ENCODE measurements at places on chromosomes 2 and 18.

DNA sequence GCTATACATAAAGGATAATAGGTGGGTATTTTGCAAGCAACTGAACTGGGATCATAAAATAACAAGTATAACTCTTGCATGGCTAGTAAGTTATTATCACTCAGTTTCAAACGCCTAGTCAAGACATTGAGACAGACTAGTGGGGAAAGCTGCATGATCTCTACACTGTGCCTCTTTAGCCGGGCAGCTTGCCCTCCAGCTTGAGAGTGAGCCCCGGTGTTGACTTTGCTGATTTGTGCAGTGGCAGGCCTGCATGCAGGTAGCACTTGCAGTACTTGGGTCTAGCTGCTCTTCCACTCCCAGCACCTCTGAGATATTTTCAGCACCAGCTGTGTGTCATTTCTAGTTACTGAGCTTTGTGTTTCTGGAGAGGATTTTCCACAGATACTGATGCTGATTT lies 118.8 kb upstream of the DAPL1 start:
- DNase-seq: no peak

- no peak for DNase-seq
Measured at GRCh38 chr2:198994678-198995077, 463.1 kb downstream of the SATB2 start.

GRCh38 chr2:2941205-2941604 lies 436.4 kb downstream of the EIPR1 start:
- DNase-seq: no peak

DNA sequence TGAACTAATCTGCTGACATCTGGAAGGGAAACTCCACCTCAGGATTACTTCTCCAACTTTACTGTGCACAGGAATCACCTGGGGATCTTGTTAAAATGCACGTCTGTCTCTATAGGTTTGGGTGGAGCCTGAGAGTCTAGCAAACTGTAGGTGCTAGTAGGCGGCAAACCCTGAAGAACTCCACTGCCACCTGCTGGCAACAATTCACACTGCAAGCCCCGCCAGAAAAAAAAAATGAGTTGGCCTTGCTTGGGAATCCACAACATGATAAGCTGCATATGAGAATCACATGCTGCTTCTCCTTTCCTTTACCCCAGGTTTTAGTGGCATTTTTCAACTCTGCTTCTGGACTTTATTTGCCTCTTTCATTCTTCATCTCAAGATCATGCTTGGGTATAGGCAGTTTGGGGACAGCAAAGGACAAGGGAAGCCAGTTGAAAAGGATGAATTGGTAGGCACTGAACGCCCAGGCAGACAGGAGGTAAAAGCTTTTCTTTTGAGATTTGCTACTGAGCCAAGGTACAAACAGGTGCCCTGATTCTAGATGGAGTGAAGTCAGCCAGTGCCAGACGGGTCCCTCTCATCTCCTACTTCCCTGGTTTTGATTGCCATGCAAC lies 88.8 kb downstream of the VIT start:
- DNase-seq: no peak

- no peak for DNase-seq
Measured at GRCh38 chr2:176683618-176684111, 414.4 kb downstream of the MTX2 start.

DNA sequence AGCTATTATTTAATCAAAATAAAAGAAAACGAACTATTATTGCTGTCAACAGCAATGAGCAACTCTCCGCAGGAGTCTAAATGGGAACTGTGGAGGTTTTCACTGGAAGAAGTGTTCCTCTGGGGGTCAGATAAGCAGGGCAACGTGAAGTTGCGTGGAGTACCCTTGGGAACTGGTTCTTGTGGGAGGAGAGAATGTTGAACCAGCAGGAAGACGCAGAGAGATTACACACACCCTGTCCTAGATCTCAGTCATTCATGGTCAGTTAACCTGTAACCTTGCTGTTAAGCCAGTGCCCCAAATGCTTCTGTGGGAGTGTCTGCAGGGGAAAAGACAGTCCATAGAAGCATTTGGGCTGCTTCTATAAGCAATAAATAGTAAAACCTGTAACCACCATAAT lies 20.4 kb upstream of the CABLES1 start:
- no peak for DNase-seq

DNA sequence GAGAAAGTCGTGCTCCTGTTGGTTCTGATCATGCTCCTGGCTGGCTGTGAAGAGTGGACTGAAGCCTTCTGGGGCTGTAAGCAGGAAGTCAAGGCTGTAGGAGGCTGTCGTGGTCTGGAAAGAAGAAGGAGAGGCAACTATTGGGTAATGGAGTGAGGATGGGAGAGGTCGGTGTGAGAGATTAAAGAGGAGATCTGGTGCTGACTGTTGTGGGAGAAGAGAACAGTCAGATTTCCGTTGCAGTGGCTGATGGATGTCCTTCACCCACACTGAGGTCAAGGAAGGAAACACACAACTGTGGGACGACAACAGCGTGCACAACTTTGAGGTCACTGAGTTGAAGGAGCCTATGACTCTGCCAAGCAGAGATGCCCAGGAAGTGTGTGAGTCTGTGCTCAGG lies 2.8 kb upstream of the PSMD1 start:
- DNase-seq: no peak

- DNase-seq: no peak
Measured at GRCh38 chr2:134527381-134527780, 191.4 kb downstream of the TMEM163 start.

GRCh38 chr2:101770726-101771125 lies 73.2 kb downstream of the MAP4K4 start:
- DNase-seq: no peak

DNA sequence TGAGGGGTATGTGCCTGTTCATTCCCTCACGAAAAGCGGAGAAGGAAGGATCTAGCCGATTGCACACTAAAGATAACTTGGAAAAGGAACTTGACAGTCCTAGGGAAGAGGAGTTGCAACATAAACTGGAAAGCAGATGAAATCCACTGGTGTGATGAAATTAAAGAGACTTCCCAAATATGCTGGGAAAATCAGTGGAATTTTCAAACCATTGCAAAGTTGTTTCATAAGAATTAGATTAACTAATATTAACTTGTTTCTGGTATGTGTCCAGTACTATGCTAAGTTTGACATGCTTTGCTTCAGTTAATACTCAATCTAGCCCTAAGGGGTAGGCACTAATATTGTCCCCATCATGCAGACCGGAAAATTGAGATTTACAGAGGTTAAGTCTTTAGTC lies 222.7 kb downstream of the IKZF2 start:
- no peak for DNase-seq

GRCh38 chr2:162821718-162822117 lies 16.8 kb downstream of the KCNH7 start:
- no peak for DNase-seq

DNA sequence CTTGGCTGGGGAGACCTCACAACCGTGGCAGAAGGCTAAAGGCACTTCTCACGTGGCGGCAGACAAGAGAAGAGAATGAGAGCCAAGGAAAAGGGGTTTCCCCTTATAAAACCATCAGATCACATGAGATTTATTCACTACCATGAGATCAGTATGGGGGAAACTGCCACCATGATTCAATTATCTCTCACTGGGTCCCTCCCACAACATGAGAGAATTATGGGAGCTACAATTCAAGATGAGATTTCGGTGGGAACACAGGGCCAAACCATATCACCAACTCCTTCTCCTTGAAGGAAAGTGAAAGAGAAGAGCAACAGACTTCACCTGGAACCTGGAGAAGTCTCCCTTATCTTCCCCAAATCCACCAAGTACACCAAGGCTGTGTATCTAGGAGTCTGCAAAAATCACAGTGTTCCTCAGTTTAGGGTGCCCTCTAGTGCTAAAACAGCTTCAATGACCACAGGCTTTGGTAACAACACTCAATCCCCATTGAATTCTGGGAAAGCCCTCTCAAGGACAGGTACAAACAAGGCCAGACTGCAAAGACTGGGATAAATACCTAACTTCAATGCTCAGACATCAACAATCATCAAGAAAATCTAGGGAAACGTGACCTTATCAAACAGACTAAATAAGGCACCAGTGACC lies 148.8 kb upstream of the SRD5A2 start:
- no peak for DNase-seq

DNA sequence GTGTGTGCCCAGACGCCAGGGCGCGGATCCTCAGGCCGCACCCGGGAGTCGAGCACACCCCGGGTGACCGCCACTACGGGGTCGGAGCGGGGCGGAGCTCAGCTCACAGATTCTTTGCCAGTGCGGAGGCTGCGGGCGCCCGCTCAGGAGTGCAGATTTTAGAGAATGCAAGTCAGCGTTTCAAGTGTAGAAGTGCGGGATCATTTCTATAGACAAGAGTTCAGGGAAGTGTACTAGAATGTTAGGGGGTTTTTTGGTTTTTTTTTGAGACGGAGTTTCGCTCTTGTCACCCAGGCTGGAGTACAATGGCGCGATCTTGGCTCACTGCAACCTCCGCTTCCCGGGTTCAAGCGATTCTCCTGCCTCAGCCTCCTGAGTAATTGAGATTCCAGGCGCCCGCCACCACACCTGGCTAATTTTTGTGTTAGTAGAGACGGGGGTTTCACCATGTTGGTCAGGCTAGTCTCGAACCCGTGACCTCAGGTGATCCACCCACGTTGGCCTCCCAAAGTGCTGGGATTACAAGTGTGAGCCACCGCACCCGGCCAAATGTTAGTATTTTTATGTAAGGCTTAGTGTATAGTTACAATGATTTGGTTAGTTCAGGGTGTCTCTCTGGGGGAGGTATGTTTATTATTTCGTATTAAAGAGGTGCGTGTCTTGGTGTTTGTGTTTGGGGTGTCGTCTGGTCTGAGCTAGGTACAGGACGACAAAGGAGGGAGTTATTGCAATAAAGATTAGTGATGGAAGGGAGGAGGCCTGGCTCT lies 619 bp upstream of the FAM168B start:
- DNase-seq: peak; percentile 79

GRCh38 chr2:177753682-177754491 lies 318.7 kb downstream of the PDE11A start:
- no peak for DNase-seq

DNA sequence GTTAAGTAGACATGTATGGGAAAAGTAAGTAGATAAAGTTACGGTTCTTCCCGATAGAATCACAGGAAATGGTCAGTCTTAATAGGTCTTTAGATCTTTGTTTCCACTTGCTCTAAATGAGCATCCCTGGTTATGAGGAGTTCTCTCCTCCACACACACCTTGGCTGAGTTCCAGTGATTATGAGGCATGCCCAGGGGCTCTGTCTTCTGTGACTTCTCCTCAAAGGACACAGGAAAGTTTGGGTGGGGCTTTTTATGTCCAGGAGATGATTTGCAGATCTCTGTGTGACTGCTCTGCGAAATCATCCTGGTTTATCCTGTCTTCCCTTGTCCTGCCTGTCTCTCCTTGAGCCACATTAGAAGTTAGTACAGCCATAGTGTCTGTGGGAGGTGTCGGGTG lies 83.9 kb upstream of the EML6 start:
- DNase-seq: no peak

- no peak for DNase-seq
Measured at GRCh38 chr2:105291981-105292380, 37.6 kb downstream of the TGFBRAP1 start.

DNA sequence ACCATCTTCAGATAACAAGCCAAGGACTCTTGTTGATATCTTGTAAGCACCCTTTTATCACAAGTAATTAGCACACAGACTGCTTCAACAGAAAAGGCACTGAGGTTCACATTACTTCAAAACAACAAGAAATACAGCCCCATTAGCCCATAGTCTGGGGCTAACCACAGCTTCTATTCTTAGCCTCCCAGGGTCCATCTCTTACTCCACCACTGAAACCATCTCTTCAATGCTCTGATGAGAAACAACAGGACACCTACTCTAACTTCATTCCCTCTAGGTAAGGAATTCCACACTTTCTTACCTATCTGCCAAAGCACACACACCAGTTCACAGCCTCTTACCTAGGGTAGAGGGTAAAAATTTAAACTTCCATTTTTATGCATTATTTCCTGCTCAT lies 26.4 kb upstream of the CYTIP start:
- no peak for DNase-seq

DNA sequence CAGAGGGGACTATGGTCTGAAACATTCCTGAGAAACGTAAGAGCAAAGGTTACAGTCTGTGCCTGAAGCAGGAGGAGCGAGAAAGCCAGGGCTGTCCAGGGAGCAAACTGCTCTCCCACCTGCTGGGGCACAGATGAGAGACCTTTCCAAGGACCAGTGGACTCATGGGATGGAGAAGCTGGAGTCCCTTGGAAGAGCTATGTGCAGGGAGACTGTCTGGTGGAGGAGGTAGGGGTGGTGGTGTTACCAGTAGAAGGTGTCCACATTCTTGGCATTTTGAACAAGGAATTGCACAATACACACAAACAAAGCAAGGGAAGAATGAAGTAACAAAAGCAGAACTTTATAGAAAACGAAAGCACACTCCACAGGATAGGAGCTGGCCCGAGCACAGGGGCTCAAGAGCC lies 97.9 kb upstream of the CYRIA start:
- no peak for DNase-seq

DNA sequence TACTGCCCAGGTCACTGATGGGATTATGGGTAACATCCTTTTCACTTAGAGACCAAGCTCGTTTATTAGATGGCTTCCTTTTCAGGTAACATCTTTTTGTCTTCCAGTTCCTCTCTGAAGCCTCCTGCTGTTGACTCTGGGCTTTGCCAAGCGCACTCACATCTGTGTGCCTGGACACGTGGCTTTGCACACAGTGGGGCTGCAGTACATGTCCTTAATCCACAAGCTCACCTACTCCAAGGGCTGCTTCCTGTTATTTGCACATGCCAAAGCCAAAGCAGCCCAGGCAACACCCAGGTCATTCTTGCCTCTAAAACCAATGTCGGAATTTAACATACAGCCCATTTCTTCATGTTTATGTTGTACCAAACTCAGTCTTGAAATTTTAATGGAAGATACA lies 124.2 kb upstream of the BOD1L2 start:
- no peak for DNase-seq

- no peak for DNase-seq
Measured at GRCh38 chr2:8116661-8117060, 565.2 kb upstream of the ID2 start.

DNA sequence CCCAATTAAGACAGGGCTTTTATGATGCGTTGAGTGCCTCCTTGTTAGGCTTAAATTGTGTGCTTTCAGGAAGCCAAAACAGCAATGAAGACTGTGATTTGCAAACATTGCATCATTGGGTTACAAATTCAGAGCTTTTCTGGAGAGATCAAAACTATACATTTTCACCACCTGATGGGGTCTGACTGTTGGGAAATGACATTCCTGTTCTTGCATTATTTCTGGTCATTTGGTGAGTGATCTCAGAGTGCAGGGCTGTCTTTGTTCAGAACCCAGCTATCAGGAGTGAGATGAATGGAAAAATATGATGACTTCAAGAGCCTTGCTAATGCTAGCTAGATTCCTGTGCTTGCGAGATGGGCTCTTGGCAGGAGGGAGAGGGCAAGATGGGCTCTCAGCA lies 39.1 kb downstream of the SH3RF3 start:
- no peak for DNase-seq

DNA sequence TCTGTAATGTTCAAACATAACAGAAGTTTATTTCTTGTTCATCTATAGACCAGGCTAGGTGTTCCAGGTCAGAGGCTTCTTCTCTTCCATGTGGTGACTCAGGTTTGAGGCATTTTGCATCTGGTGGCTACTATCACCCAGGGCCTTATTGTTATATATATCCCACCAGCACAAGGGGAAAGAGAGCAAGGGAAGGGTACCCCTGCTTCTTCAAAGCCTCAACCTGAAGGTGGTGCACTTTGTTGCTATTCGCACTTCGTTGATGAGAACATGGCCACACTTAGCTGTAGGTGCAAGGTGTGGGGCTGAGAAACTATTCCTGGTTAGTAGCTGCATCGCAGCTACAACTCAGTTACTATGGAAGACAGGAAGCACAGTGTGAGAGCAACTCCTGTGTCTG lies 27.4 kb upstream of the SLC3A1 start:
- DNase-seq: no peak
